NCI-H1417 treated with DMSO at 0.1 percent for 48 hours (cell line): ENCODE measurements at places on chromosomes 13 and 19.

- DNase-seq, result no peak
Measured at GRCh38 chr13:42369071-42369797, 97.3 kb downstream of the AKAP11 start.

DNA sequence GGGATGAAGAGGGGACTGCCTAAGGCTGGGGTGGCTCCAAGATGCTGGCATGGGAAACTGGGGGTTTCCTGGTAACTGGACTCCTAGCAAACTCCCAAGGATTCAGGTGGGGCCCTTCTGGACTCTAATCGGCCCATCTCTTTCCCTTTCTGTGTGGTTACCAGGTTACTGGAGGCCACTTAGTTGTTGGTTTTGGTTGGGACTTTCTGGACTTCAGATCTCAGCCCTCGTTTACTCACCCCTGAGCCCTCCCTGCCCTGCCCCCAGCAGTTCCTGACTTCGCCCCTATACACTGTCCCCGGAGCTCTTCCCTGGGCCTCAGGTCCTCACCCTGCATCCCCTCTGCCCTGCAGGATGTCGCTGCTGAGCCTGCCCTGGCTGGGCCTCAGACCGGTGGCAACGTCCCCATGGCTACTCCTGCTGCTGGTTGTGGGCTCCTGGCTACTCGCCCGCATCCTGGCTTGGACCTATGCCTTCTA is 328 bp downstream of the CYP4F12 start:
- no peak for DNase-seq

- no peak for DNase-seq
Measured at GRCh38 chr19:49840736-49841249, 10.2 kb upstream of the PTOV1 start.

DNA sequence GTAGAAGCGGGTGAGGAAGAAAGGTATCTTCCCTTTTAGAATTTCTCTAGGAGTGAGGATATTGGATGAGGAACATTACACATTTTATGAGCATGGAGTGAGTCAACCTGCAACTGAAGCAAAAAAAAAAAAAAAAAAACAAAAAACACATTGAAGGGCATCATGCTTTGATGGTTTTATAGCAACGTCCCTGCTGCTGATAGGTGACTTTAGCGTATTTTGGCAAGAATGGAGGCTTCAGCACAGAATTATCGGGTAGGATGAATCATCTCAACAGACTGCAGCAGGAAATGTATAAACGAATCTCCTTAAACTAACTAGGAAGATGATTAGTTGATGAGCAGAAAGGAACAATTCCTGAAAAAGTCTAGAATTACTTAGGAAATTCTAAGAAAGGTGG is 1359.6 kb upstream of the ATXN8OS start:
- DNase-seq, result no peak

DNA sequence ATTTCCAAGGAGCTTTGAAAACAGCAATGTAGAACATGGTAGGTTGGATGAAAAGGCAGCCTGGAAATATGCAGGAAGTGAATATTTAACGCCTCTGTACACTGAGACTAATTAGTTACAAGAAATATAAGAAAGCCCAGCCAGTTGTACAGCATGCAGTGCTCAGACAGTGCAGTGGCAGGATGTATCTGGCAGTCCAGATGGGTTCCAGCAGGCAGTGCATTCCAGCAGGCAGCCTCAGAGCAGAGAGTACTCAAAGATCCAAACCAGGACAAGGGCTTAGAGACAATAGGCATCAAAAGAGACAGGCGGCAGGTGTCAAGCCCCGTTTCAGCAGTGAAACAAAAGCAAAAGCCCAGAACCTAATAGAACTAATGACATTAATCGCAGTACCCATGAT is 2776.3 kb downstream of the PCDH9 start:
- DNase-seq, result no peak

DNA sequence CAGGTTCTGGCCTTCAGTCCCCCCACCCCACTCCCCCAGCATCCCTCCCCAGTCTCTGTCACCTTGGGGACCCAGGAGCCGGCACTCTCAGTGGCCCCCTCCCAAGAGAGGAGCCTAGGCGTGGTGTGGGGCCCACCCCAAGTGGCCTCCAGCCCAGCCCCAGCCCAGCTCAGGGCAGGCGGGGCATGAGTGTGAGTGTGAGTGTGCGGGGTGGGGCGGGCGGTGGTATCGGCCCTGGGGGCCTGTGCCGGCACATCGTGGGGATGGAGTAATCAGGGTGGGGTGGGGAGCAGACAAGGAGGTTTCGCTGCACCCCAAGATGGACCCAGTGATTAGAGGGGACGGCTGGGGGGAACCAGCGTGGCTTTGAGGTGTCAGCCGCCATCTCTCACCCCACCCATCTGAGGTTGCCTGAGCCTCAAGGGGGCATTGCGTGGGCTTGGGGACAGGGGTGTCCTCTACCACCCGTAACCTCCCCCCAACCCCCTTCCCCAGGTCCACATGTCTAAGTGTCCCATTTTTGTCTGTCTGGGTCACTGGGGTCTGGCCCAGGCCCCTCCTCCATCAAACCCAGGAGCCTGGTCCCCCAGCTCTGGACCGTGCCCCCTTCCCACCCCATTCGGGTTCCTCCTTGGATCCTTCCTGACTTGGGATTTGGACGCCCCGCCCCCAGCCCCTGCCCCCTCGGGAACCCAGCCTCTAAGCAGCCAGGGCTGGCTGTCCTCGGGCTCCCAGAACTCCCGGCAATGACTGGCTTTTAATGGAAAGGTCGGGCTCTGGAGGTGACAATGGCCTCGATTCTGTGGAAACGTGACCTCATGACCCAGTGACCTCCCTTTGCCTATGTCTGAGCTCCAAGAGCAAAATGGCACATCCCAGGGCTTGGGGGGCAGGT is 6.9 kb upstream of the SULT2B1 start:
- no peak for DNase-seq

GRCh38 chr13:86572115-86572514 is 772.9 kb upstream of the SLITRK6 start:
- no peak for DNase-seq

DNA sequence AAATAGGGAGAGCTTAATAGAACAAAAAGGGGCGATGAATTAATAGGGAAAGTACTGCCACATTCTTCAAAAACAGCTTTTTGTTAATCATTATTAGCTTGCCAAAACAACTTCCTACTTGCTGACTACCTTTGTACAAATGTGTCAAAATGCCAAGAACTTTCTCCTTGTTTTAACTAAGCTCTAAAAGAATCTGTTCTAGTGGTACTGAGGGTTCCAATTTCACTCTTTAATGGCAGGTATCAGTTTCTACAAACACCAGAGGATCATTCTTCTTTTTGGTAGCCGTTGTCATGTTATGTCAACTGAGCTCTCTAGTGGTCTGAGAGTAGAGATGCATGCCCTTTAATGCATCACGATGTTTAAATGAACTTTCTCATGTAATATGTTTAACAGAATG is 29.4 kb upstream of the FBXL3 start:
- no peak for DNase-seq
